Urothelium cell line (cell line): ENCODE measurements at places on chromosomes 2 and 18.

DNA sequence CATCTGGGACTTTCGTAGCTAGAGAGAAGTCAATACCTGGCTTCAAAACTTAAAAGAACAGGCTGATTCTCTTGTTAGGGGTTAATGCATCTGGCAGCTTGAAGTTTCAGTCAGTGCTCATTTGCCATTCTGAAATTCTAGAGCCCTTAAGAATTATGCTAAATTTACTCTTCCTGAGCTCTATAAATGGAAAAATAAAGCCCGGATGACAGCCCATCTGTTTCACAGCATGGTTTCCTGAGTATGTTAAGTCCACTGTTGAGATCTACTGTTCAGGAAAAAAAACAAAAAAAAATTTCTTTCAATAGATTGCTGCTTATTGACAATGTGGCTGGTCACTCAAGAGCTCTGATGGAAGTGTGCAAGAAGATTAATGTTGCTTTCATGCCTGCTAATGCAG lies 101.3 kb upstream of the RPE start:
- no peak for DNase-seq

GRCh38 chr18:7521226-7521856 lies 45.8 kb upstream of the PTPRM start:
- DNase-seq, result no peak

GRCh38 chr2:196263181-196263747 lies 91.9 kb upstream of the STK17B start:
- no peak for DNase-seq

- DNase-seq, result no peak
Observed at GRCh38 chr2:6972067-6972710, 55.0 kb downstream of the RNF144A start.

DNA sequence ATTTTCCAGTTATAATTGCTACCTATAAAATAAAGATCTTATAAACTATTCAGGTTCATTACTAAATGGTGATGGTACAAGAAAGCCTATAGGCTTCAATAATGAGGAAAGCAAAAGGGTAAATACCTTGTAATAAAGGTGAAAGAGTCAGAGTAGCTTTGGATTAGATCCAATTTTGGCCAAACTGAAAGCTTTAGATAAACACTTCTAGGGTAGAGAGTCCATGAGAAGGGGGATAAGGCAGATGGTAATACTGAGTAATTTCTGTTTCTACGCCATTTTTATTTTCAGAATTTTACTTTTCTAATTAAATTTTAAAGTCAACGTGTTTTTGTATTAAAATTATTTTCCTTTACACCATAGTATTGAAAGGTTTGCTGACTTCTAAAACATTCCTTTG lies 9.4 kb downstream of the CASP8 start:
- DNase-seq, result no peak

DNA sequence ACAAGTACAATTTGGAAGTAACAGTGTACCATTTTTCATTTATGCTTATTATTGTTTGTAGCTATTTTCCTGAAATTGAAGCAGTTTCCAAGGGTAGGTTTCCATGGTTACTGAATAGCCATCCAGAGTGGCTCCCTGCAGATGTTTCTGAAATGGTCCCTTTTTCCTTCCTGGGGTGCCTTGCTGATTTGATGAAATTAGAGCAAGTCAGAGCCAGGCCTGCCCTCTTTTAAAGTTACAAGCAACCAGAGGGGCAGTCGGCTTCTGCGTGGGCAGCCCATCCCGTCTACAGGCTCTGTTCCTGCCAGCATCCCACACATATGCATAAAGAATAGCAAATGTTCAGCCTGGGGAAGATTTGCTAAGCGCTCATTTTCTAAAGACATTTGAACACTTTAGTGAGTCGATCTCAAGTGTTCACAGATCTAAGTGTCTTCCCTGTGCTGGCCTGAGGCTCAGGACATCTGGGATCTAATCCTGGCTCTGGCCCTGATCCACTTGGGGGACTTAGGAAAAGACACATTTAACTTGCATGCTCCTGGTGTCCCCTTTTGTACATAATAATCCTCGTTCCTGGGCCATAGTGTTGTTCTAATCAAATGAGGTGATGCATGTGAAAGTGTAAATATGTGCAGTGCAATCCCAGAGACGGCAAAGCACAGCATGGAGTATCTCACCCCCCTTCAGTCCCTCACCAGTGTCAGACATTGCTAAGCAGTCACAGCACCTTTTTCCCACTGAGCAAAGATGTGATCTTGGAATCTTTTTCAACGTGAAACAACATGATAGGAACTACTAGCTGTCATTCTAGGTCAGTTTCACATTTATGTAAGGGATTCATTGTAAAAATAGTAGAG lies 92.2 kb downstream of the STPG4 start:
- DNase-seq, result no peak

DNA sequence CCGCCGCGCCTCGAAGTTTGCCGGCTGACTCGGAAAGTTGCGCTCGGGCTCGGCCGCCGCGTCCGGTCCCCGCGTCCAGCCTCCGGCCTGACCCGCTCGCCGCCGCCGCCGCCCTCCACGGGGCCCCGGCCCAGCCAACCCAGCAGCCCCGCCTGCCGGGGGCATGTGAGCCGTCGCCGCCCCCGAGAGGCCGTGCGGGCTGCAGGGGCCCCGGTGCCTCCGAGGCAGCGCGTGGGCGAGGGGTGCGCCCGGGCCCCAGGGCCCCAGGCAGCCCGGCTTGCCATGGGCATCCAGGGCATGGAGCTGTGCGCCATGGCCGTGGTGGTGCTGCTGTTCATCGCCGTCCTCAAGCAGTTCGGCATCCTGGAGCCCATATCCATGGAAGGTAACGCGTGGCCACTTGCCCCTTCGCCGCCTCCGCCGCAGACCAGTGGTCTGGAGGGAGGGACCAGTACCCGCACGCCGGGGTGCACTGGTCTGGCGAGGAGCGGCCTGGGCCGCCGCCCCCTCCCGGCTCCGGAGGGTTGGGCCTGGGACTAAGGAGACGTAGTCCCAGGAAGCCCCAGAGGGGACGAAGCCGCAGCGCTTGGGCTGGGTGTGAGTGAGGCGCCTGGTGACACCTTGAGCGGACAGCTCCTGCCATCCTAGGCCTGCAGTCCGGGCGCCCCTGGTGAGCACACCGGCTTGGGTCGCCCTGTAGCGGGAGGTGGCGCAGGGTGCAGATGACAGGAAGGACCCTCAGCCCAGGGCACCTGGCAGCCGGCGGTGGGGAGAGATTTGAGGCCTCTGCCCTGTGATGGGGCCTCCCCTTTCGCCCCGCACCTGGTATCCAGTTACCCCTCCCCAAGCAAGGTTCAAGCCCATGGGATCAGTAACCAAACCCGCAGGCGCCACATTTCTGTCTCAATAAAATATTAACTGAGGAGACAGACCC lies 49.9 kb downstream of the KCNIP3 start:
- DNase-seq, result peak; percentile 71

- DNase-seq, result no peak
Observed at GRCh38 chr18:21309248-21309647, 67.2 kb downstream of the GREB1L start.

GRCh38 chr2:231374771-231375170 lies 20.7 kb upstream of the B3GNT7 start:
- DNase-seq, result no peak

DNA sequence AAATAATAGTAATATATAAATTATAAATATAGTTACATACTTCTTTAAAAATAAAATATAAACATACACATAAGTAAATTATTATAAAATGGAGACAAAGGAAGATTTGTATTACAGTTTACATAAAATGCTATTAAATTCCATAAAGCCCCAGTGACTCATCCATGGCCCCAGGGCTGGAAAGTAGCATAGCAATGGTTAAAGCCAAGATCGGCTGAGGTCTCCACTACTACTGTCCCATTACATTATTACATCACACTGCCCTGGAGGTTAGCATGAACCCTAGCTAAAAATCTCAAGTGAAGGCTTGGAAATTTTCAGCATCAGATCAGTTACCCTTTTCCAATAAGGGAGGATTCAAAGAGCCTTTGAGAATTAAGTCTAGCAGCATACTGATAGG lies 936.2 kb downstream of the DSC3 start:
- peak; percentile 1 for DNase-seq

- no peak for DNase-seq
Observed at GRCh38 chr18:25171334-25171733, 180.6 kb downstream of the ZNF521 start.

GRCh38 chr2:115163572-115163971 lies 721.1 kb downstream of the DPP10 start:
- peak; percentile 10 for DNase-seq

- no peak for DNase-seq
Observed at GRCh38 chr2:138112536-138112935, 148.3 kb downstream of the HNMT start.

DNA sequence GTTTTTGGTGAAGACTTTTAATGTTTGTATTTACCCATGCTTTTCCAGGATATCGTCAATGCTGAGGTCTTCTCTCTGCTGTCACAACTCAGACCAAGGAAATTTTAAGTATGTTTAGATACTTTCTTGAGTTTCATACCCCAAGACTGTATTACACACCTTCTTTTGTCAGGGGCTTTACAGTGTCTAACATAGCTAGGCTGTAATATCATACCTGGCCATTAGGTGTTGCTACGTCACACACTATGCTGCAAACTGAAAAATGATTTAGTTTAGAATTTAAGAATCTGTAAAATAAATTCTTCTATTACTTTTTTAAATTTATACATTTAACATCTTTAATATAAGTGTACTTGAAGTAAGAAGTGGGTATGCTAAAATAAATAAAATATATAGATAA lies 358.4 kb upstream of the NRP2 start:
- DNase-seq, result no peak

DNA sequence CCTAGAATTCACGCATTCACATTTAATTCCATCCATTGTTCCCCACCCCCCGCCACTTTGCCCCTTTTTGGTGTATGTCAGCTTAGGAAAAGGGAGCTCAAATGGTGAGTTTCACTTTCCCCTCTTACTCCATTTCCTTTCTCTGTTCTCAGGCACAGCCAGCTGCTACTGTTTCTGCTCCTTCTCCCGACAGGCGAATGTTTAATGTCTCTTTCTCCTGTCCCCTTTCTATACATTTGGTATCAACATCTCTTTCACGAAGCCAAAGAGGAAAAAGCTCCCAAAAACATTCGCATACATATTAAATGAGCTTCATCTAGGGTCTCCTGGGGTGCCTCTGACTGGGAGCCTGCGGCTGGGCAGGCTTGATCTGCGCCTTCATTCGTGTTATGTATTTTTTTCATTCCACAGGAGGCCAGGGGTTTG lies 124.2 kb upstream of the SATB2 start:
- peak; percentile 28 for DNase-seq

GRCh38 chr2:173028141-173028540 lies 47.5 kb upstream of the MAP3K20 start:
- no peak for DNase-seq
